ENCODE measurements at places on chromosomes 11 and 22.
A peak's percentile ranks its signal among the peaks of the same experiment; 100 is the strongest.

- peak; percentile 25 for DNase-seq
These were observed 4.5 kb downstream of the SHISA8 start for GRCh38 chr22:41910050-41911000.

DNA sequence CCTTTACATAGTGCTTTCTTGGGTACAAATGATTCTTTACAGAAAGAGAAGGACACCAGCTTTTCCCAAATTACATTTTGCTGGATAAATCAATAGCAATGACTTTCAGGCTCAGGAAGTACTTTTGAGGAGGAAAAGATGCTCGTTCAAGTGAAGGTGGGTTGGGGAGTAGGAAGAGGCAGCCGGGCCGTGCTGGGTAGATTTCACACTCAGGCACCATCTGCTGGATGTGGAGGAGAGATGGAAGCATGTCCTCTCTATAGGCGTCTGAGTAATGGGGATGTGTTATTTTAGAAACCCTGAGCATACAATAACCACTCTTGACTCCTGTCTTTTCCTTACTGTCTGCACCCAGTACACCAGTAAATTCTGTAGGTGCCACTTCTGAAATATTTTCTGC lies 152.3 kb upstream of the LARGE1 start:
- DNase-seq, result no peak

- peak; percentile 39 for DNase-seq
These were observed 3.4 kb downstream of the IRF7 start for GRCh38 chr11:612201-612960.

DNA sequence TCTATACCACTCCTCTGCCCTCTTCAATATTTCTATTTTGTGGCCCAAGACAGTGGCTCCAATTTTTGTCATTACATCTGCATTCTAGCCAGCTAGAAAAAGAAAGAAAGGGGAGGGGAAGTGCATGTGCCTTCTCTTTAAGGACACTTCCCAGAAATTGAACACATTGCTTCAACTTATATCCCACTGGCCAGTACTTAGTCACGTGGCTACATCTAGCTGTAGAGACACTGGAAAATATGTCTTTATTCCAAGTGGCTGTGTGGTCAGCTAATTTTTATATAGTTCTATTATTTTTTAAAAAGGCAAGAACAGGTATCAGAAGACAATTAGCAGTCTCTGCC lies 200.4 kb downstream of the SNX19 start:
- DNase-seq, result no peak

- DNase-seq, result no peak
These were observed 13.6 kb downstream of the IL17RA start for GRCh38 chr22:17098379-17098819.

DNA sequence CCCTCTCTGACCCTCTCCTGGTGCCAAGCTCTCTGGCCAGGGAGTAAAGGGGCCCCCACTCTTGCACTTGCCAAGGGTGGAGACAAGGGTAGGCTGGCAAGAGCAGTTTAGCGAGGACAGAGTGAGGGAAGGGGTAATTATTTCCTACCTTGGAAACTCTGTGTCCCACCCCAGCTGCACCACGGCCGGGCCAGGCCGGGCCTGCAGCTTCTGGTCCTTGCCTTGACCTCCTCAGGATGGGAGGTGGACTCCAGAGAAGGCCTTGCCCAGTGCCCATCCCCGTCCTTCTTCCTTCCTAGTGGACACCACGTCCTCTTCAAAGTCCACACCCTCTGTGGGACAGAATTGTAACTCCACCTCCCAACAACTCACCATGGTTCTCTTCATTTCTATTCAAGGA lies 18.4 kb upstream of the OSBPL5 start:
- DNase-seq, result no peak

GRCh38 chr11:94271885-94272372 lies 32.5 kb upstream of the IZUMO1R start:
- DNase-seq, result no peak

DNA sequence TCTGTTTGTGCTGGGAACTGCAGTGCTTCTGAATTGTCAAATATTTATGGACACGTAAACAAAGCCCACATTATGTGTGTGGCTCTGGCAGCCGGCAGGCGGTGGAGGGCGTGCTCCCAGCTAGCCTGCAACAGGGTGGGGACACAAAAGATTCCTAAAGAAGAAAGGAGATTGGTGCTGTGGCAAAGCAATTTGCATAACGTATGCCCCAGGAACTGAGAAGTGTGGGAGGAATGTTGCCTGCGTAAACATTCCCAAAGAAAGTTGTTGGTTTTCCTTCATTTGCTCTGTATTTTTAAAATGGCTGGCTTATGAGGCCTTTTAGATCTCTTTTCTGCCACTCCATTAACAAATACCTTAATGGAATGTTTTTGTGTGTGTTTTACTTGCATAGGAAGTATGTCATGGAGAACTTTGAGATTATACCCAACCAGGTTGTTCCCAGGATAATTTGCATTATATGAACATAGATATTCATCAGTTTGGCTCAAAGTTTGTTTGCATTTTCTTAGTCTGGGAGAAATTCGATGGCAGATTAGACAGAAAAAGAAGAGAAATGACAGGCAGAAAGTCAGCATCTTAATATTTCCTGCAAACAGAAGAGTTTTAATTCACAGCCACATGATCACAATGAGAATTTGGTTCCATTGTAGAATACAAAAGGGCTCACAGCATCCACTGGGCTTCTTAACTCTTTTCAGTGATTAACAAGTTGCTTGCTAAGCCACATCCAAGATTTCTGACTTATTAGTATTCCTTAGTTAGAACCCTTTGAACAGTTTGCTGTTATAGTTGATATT lies 41.8 kb upstream of the DLAT start:
- DNase-seq, result no peak

DNA sequence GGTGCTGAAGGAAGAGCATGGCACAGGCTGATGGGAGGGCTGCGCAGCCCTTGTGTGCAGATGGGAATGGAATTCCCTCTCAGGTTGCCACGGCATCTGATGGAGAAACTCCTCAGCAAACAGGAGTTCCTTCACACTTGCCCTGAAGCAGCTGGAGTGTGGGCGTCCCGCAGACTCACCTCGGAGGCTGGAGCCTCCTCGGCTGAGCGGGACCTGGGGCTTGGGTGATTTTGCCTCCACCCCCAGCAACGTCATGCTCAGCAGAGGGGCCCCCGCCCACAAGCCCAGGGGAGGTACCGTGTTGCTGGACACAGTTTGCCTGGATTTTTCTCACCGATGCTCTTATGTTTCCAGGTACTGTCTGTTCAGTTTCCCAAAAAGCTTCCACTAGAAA lies 63.4 kb downstream of the MYO7A start:
- no peak for DNase-seq

DNA sequence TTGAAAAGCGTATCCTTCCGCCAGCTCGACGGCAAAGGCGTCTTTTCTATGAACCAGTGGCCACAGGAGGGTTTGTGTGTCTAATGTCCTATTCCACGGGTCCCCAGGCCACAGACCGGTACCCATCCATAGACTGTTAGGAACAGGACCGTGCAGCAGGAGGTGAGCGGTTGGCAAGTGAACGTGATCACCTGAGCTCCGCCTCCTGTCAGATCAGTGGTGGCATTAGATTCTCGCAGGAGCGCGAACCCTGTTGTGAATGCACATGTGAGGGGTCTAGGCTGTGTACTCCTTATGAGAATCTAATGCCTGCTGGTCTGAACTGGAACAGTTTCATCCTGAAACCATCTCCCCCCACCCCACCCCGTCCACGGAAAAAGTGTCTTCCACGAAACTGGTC lies 62.7 kb upstream of the KCNQ1OT1 start:
- no peak for DNase-seq

GRCh38 chr11:94504689-94505293 lies 7.5 kb upstream of the C11orf97 start:
- DNase-seq, result peak; percentile 46

DNA sequence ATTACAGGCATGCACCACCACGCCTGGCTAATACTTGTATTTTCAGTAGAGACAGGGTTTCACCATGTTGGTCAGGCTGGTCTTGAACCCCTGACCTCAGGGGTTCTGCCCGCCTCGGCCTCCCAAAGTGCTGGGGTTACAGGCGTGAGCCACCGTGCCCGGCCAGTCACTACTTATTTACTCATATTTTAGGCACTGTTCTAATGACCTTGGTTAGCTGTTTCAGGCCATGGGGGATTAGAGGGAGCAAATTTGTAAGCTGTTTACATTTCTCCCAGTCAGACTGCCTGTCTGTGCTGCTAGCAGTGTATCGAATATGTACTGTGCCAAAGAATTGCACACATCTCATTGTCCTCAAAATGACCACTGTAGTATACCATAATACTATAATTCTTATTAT lies 32.7 kb upstream of the PACSIN2 start:
- no peak for DNase-seq

- DNase-seq, result peak; percentile 2
These were observed 1.7 kb downstream of the PDE3B start for GRCh38 chr11:14645015-14645912.

DNA sequence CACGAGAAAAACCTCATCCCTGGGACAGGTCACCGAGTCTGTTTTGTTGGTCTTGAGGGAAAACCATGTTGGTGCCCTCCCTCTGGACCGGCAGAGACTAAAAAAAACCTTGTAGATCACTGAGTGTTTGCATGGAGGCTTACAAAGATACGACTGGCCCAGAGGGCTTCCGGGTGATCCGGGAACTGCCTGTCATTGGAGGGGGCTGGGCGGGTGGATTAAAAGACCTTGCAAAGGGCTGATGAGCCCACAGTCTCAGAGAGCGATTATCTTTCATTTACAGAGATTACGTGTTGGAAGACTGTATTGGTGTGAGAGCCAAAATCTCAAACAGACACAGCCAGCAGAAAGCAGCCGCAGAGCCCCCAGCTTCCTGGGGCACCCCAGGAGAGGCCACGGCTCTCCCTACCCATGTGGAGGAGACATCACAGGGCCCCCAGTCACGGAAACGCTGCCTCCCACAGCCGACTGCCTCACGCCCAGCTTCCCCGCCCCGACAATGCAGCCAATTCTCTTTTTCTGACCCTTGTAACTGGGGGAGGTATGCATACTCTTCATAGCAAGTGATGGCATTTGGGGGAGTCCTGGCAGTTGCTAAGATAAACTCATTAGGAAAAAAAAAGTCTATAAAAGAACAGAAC lies 426.4 kb downstream of the CTTN start:
- no peak for DNase-seq

DNA sequence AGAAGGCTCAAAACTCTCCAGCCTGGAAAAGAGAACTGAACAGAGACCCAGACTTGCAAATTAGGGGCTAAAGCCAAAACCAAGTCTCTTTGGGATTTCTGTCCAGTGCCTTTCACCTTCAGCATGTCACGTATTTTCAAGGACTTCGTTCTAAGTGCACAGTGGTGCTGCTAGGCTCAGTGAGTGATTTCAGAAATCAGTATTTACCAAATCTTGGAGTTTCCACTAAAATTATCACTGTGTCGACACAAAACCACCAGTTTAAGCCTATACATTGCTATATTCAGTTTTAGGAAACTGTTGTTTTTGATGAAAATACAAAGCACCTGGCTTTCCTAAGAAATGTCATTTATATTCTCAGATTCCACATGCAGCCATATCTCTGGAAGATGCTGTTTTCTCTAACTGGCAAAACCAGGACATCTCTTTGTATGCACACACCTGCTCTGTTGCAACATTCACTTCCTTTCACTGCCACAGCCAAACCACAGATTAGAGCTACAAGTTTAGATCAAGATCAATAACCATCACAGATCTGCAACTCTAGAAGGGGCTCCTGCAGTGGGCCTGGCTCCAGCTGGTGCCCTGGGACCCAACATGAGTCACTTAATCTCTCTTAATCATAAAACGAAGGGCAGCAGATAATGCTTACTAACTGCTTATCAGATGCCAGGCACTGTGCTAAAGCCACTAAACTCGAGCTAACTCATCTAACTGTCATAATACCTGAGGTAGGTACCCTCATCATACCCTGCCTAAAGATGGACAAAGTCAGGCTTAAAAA lies 22.3 kb downstream of the SMCO4 start:
- no peak for DNase-seq

- DNase-seq, result no peak
These were observed 113.2 kb downstream of the TMEM135 start for GRCh38 chr11:87150936-87151335.

DNA sequence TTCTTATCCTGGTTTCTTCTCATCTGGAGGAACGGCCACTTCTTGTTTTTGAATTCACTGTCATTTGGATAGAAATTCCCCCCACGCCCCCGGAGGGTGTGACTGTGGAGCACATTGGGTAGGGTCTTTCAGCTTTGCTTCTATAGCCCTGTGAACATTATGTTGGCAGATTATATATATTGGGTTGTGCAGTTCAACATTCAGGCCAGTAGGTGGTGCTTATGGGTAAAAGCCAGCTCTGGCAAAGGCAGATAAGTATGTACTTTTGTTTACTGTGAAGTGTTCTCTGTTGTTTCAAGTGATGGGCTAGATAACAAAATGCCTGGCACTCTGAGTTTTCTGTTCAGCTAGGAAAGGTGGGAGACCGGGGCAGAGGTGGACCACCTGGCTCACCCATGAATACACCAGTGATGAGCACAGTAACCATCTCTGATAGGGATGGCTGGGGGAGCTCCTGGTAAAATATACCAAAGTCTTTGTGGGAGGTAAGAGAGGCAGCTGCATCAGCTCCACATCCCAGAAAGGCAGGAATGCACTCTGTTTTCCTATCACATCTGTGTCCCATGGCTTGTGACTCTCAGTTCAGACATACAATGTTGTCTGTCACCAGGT lies 1348.2 kb upstream of the RAG2 start:
- no peak for DNase-seq

DNA sequence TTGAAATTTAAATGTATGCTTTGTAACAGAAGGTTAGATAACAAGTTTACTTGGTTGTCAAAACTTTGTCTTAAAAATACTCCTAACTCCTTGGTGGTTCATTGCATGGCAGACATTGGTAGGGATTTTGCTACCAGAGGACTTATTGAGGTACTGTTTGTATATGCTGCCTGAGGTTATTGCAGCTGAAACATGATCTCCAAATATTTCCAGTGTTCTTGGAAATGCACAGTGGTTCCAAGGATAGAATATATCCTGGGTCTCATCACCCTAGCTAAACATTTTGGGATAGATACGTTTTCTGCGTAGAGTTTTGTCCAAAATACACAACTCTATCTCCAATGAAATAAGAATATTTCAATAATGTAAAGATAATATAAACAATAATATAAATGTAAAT lies 109.2 kb downstream of the RAB38 start:
- no peak for DNase-seq

DNA sequence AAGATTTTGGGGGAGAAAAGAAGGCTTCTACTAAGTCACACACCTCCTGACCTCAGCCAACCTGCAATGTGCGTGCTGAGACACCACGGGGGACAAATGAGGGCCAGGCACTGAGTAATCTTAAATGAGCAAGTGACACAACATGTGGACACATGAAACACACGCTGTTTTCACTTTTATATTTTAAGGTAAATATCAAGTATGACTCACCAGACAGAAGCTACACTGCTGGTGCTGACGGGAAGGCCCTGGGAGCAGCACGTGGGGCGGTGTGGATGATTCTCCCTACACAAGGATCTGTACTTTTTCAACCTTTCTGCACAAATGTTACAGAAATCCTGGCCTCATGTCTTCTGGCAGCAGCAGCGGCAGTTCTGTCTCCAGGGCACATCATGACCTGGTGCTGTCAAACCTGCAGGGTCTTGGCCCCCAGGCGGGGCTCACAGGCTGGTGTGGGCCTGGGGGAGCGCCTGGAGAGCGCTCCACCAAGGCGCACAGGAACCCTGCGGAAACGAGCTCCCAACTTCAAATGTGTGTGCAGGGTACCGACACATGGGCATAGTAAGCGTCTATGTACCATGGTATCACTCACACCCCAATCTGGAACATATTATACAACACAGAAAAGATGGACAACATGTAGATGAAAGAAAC lies 61.7 kb downstream of the DGCR2 start:
- no peak for DNase-seq

Measured in T-helper 1 cell (primary cell).